ENCODE measurements at places on chromosomes 1 and 21.

DNA sequence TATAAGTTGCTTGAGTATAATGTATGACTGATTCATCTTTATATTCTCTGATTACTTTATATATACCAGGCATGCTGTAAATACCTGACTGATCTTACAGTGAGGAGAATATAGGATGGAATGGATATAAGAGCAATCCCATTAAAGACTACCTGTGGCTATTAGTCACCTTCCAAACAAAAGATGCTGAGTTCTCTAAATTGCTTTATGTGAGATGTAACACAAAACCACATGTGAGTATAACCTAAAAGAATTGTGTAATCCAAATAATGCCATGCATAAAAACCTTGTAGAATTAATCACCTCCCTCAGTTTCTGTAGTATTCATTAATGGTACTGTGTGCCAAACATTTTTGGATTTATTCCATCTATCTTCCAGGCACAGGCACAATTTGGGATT lies 134.6 kb upstream of the LRRC7 start:
- no peak for DNase-seq

DNA sequence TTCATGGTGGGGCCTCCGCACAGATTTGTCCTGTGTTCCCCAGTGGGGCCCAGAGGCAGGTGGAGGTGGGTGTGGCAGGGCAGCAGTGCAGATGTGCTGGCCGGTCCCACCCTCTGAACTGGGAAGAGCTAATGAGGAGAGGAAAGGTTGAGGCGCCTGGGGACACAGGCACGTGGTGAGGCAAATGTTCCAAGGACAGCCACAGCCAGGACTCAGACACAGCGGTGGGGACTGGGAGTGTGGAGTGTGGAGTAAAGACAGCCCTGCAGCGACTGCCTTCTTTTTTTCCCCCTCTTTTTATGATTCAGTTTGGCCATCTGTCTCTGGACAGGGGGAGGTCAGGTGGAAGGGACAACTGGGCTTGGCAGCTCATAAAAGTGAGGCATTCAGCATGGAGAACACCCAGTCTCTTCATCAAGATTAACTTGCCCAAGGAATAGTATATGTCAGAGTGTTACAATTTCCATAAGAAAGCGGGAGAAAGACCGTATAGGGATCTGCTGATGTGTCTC lies 104.2 kb upstream of the GCLM start:
- DNase-seq, result no peak

DNA sequence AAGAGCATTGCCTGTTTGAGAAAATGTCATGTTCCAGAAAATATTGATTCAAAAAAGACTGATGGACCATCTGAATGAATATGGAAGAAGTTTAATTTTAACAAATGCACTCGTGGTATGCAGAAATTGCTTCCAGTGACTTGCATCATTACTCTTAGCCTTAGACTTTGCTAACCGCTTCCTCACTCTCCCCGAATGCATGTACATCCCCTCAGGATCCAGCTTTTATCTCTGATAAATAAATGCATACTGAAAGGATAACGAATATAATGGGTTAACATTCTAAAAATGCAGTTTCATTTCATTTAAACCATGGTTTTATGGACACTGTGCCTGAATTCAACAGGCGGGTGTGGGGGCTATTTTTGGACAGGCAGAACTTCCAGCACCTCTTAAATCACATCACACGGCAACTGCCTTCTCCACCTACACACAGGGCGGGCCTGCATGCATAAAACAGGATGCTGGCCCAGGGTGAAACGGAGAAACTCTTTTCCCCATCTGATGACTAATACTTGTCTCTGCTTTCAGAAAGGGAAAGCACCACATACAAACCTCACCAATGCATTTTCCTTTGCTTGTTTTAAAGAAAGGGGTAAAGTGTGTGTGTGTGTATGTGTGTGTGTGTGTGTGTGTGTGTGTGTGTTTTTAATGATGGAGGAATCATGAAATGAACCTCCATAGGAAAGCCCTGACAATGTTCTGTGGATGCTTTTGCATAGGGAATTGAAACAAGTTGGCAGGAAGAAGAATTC lies 48.7 kb downstream of the SPAG17 start:
- no peak for DNase-seq

- no peak for DNase-seq
Observed at GRCh38 chr1:147794570-147794969, 34.2 kb upstream of the GJA5 start.

DNA sequence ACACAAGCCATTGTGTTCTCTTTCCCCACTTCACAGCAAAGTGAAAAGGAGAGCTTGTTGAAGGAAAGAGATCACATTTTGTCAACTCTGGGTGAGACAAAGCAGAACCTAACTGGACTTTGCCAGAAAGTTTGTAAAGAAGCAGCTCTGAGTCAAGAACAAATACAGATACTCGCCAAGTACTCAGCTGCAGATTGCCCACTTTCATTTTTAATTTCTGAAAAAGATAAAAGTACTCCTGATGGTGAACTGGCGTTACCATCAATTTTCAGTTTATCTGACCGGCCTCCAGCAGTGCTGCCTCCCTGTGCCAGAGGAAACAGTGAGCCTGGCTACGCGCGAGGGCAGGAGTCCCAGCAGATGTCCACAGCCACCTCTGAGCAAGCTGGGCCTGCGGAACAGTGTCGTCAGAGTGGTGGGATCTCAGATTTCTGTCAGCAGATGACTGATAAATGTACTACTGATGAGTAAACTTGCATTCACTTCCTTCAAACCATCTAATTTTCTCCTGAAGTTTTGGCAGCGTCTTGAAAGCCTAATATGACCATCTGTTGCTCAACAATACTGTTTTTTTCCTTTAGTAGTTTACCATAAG lies 43.7 kb downstream of the BACH1 start:
- DNase-seq, result peak; percentile 14

DNA sequence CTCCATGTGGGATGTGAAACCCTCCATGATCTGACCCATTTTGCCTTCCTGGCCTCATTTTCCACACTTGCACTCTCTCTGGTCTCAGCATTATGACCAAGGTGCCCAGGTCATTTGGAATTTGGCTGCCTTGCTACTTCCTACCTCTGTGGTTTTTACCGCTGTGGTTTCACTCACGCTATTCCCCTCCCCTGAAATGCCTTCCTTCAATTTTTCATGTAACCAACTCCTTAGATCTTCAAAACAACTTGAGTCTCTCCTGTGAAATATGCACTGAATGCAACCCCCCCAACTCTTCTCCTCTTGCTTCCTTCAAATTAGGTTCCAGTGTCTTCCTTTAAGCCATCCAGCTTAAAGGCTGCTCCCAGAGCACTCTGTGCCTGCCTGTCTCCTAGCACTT lies 50.1 kb downstream of the PHC2 start:
- no peak for DNase-seq

DNA sequence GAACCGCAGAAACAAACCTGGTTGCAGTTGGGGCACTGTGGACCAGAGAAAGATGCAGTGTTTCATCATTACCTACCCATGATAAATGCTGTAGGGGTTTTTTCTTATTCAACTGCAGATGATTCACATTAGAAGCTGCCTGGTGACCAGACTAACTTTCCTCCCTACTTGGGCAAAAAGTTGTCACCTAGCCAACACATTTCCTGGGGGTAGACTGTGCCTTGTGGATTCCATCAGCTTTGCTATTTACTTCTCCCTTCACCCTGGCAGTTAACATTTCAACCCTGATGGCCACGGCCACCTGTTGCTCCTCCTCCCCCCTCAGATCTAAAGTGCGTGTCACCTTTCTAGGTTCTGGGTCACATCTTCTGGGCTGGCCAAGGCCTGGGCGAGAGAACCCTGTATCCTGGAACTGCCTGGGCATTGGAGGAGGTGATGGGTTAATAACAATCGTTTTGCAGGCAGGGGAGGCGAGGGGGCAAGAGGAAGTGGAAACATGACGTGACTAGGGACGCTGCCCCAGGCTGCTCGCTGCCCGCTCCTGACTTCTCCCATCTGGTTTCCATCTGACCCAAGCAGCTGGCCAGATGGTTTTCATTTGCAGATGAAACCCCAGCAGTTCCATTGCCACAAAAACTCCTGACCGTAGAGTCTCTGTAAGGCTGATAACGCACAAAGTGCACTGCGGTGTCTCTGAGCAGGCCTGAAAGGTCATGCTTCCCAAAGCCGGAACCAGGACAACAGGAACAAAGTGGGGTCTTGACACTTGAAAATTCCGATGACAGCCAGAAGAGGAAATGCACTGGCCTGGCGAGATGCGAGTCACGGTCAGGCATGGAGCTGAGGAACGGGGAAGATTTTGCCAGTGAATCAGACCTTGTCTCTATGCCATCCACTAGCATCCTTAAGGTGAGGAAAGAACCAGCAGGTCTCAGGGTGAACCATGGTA lies 36.6 kb downstream of the CAPZB start:
- DNase-seq, result no peak

DNA sequence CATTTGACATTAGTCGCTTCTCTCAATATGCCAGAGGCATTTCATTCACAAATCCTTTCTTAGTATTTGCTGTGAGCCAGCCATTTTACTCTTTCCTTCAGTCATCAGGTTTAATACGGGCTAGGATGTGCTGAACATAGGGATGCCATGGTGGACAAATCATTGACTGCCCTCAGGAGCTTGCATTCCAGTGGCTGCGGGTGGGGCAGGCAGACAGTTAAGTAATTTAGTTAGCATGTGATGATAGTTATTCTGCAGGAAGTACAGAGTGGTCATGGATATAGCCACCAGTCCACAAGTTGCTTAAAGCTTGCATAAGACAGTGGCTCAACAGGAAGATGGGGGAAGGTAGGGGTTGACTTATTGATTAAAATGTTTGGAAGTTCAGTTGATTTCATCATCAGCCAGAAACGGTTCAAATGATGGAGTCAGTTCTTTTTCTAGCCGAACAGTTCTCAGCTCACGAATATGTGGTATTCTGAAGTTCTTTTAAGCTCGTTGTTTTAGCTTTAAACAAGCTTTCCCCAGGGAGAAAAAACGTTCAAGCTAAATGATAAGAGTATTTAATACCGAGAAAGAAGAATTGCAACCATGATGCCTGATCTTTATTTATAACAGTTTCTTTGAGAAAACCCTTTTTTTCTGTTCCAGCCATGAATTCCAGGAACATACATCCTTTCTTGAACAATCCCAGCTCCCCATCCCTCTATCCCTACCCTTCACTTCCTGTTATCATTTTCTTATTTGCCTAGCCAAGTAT lies 1.4 kb downstream of the SLC22A15 start:
- DNase-seq, result no peak

GRCh38 chr1:115175596-115175995 lies 86.3 kb upstream of the TSPAN2 start:
- no peak for DNase-seq

DNA sequence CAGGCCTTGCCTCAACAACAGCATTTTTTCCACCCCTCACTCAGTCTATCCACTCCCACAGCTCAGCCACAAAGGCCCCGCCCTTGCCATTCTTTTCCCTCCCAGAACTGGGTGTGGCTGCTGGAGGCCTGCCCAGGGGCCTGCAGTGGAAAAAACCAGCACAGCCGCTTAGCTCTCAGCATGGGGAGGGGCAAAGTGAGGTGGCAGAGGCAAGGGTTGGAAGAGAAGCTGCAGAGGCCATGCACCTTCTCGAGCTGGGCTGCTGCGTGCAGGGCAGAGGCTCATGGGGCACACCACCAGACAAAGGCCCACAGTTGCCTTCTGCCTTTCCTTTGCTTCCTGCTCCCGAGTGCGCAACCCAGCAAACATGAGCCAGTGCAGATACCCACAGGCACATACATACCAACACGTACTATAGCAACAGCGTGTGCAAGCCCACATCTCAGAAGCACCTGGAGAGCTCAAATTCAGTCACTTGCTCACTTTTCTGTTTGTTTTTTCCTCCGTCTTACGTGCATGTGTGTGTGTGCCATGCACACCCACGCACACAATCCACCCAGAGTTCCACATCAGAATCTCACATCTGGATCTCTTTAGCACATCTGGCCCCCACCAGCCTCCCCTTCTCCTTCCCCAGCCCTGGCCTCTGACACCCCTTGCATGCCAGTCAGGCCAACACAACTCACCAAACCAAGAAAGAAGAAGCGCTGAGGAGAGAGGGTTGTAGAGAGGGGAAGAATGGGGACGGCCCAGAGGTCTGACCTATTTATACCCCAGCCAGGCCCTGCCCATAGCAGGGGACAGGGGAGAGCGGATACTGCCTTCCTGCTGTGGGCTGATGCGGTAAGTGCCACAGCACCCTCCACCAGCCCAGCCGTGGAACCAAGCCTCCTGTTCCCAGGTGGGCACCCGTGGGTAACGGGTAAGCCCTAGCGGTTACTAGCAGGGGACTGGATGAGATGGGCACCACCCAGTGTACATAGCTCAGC lies at the start of gene S100A4:
S100A4 (minus strand) TSS at position 740 of the 989 bp plus-strand sequence. CDS start 1,012 bp downstream, outside the sequence.
- peak; percentile 35 for DNase-seq

GRCh38 chr1:175824079-175824478 lies 80.7 kb upstream of the TNR start:
- DNase-seq, result no peak

- no peak for DNase-seq
Observed at GRCh38 chr1:86868477-86868876, 45.4 kb downstream of the SELENOF start.

GRCh38 chr1:89755591-89755990 lies 65.2 kb upstream of the LRRC8D start:
- no peak for DNase-seq

GRCh38 chr1:25150985-25151495 lies 81.3 kb downstream of the SYF2 start:
- DNase-seq, result no peak

DNA sequence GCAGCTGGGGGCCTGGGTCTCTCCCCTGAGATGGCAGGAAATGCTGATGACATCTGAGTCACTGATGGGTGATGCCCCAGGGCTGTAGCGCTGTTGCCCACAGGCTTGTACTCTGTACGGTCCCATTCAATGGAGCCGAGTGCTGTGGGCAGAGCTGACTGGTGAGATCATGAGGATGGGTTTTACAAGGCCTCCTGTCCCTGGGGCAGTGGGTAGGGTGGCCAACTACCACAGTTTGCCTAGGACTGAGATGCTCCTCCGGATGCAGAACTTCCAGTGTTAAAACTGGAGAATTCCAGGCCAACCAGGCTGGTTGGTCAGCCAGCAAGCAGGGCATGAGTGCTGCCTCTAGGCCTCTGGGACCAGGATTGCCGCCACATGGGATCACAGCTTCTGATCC lies 9.2 kb downstream of the PHLDA3 start:
- DNase-seq, result no peak

DNA sequence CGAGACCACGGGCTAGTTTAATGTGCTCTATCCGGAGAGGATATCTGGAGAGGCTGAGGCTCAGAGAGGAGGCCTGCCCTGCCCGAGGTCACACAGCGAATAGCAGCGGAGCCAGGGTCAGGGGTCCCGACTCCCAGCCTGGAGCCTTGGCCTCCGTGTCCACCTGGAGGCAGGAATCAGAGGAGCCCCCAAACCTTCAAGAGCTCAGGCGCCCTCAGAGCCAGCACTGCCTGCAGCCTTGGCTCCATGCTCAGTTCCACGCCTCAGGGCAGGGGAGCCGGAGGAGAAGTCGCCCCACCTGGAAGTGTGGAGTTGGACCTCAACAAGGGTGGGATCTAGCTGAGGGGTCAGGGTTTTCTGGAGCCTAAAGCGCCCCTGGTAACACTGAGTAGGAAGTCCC lies 2.0 kb upstream of the ASCL5 start:
- no peak for DNase-seq

GRCh38 chr1:9822490-9822889 lies 1.3 kb downstream of the CLSTN1 start:
- DNase-seq, result no peak
